ENCODE measurements at places on chromosomes 3 and 15.

DNA sequence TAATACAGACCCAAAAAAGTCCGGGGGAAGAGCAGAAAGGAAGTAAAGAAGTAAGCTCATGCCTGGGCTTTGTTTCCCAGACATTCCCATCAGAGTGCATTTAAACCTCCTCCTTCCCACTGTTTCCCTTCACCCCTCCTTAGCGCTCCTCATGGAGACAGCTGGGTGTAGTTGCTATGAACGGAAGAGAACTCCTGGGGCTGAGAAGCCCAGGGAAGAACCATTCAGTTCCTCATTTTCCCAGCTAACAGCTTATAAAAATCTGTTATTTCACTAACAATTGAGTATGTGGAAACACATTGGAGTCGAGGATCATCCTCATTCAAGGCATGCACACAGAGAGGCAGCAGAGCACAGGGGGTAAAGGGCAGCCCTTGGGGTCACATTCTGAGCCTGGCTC, 299.3 kb downstream of the SHQ1 start:
- no peak for DNase-seq

- no peak for DNase-seq
These were observed 119.5 kb upstream of the LRIG1 start for GRCh38 chr3:66620296-66620695.

- no peak for DNase-seq
These were observed 822 bp downstream of the ST8SIA2 start for GRCh38 chr15:92394309-92395097.

DNA sequence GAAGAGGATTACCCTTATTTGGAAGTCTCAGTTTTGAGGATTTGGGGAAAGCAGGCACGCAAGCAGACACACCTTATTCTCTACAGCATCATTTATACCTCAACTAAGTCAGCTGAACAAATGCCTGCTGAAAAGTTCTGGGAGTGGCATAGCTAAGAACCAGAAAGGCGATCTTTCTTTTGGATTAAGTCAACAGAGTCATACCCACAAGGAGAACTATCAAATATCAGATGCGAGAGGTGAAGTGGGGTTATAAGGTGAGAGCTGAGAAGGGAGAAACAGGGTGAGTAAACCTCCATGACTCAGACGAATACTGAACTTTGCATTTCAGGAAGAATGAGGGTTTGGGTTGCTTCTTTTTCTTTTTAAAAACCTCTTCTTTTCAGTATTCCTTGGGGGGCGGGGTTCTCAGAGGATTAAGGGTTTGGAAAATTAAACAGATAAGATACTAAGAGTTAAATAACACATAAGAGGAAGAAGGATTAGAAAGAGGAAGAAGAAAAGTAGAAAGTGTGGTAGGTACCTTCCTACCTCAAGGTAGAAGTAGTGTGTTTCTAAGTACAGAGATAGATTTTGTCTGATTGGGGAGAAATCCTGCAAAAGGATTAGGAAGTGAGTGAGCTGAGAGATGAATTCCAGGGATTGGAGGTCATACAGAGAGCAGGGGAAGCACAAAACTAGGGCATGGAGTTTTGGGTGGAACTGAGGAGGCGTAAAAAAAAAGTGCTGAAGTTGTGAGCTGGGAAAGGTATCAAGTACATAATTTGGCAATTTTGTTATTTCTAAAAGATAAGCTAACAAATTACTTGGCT, 41.3 kb upstream of the ICE2 start:
- peak; percentile 11 for DNase-seq

DNA sequence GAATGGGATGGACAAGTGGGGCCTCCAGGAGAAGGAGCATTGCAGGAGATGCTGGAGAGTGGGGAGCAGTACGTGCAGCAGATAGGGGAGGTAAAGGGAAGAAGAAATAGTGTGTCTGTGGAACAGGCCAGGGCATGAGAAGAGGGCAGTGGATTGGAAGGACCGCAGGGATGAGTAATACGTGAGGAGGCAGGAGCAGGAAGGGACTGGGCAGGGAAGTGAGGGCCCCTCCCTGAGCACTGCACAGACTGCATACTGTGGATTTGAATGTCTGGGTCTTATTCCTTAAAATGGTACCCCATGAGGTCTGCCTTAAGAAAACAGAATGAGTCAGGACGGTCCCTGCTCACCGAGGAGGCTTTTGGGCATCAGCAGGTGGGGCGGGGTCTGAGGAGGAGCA, 210.0 kb upstream of the NDN start:
- DNase-seq, result no peak

GRCh38 chr3:54743755-54744154, 184.1 kb downstream of the LRTM1 start:
- DNase-seq, result no peak

- DNase-seq, result no peak
These were observed 847.6 kb upstream of the ALCAM start for GRCh38 chr3:104519068-104519467.
